ENCODE measurements at places on chromosomes 3 and 15.

GRCh38 chr3:120404876-120405275 is 45.9 kb downstream of the FSTL1 start:
- no peak for DNase-seq

GRCh38 chr3:72310419-72311380 is 525.8 kb upstream of the PROK2 start:
- no peak for DNase-seq

GRCh38 chr3:81643721-81644120 is 117.7 kb downstream of the GBE1 start:
- no peak for DNase-seq

DNA sequence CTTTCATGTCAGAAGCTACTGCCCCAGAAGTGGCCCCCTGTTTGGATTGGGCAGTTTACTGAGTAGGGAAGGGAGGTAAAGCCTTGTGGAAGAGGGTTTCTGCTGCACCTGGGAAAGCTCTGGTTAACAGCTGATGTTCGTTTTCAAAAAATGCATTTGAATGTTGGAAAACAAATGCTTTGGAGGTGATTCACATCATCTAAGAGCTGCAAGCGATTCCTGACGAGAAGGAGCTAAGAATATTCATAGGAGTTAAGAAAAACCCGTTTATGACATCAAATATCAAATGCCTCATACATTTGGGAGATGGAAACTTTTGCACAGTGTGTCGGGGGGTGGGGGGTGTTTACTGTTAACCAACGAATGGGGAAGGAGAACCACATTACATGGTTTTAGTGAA is 183.8 kb upstream of the NR2F2 start:
- DNase-seq, result no peak

- no peak for DNase-seq
These were observed 93.8 kb upstream of the ICE2 start for GRCh38 chr15:60572541-60573421.

- DNase-seq, result no peak
These were observed 173.6 kb downstream of the PTPRG start for GRCh38 chr3:61734749-61735686.

DNA sequence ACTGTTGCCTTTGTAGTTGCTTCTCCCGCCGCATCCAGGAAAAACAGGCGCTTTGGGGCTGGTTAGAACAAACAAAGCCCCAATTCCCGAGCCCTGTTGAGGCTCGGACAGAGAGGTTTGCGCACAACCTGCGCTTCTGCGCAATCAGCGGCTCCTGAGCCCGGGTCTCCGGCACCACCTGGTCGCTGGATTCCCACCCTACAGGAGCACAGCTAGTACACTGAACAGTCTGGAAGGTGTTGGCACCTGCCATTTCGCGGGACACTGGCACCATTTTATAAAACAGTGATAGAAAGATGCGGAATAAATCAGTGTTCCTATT is 13.8 kb downstream of the ZIC4 start:
- DNase-seq, result no peak

DNA sequence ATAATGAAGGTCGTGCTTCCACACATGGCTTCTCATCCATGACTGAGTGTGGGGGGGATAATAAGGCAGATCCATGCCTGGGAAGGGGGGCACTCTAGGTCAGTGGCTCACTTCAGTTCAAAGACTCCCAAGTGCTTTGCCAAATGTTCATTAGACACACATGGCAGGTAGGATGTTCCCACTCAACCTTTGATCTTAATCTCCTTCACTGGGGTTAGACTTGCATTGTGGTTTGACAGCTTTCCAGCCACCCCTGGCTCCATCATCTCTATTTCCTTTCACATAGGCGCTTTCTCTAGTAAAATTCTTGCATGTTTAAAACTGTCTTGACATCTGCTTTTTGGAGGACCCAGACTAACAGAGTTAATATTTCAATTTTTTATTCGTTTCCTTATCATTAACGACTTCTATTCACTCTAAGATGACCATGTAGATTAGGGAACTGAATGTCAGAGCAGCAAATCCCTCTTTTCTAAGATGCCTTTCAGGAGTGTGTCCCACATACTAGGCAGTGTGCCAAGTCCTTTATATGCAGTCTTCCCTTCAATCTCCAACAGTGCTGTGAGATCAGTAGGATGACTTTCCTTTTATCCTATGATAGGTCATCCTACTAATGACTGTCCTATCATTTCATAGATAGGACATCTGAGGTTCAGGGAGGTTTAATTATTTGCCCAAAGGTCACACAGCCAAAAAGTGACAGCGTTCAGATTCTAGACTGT is 57.9 kb downstream of the BTD start:
- DNase-seq, result no peak

GRCh38 chr3:66479532-66479947 is 21.3 kb downstream of the LRIG1 start:
- DNase-seq, result no peak

DNA sequence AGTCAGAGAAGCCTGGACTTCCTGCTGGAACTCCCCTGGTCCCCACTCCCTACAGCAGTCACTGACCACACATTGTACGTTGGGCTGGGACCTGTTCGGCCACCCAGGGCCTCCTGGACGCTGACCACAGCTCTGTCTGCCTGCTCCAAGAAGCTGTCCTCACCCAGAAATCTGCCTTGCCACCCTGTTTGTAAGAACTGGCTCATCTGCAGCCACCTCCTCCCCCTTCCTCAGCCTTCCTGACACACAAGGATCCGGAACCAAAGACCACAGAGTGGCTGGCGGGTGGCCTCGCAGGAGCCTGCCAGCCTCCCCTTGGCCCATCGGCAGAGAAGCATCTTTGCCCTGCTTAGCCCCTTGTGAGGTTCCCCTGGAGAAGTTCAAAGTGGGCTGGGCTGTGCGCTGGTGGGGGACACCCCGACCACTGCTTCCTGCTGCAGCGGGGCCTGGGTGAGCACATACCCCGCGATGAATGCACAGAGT is 91.9 kb downstream of the PCSK6 start:
- DNase-seq, result no peak

GRCh38 chr3:185822221-185823000 is 2.4 kb downstream of the IGF2BP2 start:
- DNase-seq, result no peak

- no peak for DNase-seq
These were observed 2.8 kb upstream of the SMCO1 start for GRCh38 chr3:196517919-196518318.
